ENCODE measurements at places on chromosomes 2 and 18.

DNA sequence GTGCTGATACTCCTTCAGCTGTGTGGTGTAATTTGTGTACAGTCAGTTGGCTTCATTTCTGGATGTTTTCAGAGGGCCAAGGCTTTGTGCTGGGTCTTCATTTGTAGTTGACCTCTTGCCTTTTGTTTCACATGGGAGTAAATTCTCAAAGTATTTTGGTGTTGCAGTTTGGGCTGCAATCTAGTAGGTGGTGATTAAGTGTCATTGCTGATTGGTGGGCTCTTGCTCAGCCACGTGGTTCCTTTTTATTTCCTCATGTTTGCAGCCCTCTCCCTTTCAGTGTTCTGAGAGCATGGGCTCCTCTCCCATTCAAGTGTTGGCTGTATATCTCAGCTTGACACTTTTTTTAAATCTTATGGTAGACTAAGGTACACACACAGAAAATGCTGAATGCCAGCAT lies 96.8 kb downstream of the SNTG2 start:
- DNase-seq = no peak

GRCh38 chr2:157887946-157888345 lies 11.8 kb upstream of the ACVR1 start:
- DNase-seq = no peak

DNA sequence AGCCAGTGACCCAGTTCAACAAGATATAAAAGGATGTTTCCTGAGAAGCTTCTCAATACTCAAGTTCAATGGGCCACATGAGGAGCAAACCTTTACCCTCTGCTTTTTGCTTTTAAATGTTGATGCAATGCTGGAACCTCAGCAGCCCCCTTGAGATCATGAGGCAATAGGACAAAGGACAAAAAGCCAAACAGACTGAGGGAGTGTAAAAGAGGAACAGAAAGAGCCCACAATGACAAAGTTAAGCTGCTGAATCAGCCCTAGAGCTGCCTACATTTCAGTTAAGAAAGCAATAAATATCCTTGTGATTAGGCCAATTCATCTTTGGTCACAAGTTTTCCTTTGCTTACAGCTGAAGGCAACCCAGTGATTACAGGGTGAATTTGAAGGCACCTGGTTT lies 76.9 kb downstream of the MRO start:
- no peak for DNase-seq

DNA sequence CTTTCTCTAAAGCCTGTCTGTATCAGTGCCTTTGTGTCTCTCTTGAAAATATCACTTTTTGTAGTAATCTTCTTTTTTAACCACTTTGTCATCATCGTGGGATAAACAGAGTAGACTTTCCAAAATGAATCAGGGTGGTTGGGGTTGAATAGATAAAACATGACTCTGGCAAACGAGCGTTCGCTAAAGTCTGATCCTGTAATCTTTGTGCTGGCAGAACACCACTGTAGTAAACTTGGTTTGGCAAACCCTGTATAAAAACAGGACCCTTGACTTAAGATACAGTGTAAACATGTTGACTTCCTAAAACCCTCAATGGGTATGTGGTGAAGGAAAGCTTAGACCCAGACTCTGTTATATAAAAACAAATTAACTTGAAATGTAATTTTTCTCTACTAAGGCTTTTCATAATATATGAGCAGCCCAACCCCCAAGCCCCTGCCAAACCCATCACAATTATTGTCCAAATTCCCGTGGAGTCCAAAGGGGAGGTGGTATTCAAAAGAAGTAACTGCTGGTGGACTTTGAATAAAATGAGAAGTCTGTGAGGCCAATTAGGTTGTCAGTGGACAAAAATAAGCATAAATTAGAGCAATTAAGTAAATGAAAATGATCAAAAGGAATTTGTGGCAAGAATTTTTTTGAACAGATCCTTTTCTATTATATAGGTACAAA lies 52.2 kb downstream of the COLEC12 start:
- DNase-seq = no peak

DNA sequence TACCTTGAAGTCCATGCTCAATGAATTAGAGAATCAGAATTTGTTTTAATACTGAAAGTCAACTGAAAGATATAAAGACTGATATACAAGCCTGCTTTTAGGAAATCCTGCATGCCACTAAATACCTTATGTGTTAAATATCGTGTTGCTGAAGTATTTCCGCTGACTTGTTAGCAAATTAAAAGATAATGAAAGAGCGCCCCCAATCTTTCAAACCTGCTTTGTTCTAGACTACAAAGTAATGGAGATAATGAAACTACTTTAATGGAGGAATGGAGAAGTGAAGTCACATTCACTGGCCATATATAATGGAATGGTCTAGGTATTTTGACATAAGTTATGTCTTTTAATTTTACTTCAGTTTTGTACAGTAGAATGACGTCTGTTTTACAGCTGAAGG lies 95.7 kb downstream of the ASXL3 start:
- no peak for DNase-seq

- no peak for DNase-seq
Measured at GRCh38 chr2:170971071-170971470, 42.0 kb downstream of the GORASP2 start.

DNA sequence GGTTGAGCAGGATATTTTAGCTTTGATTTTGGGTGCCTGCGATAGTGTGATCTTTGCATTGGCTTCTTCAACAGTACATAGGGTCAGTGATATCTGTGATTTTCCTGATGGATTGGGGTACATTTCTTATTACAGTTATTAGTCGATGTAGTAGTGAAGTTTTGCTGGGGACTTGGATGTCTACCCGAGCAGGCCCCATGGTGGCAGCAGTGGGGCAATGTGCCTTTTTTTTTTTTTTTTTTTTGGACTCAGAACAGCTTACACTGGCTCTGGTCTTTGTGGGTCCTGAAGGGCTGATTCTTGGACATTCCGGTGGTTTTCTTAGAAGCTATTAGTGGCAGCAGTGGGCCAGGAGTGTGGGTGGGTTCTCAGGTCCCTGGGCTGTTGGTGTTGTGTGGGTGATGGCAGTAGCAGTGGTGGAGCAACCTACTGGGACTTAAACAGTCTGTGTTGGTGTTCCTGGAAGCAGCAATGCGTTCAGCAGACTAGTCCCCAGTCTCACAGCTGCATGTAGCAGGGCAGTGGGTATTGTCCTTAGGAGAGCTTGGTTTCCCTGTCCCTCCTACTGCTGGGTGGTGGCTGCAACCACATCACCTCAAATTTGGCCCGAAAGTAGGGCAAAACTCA lies 53.7 kb upstream of the SLC4A10 start:
- DNase-seq = no peak

DNA sequence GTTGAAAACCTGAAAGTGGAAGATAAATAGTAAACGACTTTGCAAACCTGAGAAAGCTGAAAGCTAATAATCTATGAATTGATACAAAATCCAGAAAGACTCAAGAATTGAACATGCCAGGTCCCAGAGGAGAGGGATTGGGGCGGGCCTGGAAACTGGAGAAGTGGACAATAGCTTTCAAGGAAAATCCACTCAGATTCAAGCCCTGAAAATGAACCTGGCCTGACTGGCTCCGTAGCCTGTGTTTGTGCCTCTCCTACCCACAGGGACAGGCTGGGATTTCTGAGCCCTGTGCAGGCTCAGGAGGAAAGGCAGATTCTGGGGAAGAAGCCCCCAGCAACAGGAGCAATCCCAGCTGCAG lies 274.8 kb upstream of the HS6ST1 start:
- DNase-seq = no peak

GRCh38 chr2:233819884-233820773 lies 34.2 kb downstream of the HJURP start:
- DNase-seq = no peak

GRCh38 chr2:211930331-211930730 lies 608.3 kb downstream of the ERBB4 start:
- DNase-seq = no peak

GRCh38 chr2:9331704-9332103 lies 91.6 kb downstream of the ITGB1BP1 start:
- DNase-seq = no peak

- DNase-seq = no peak
Measured at GRCh38 chr18:49788327-49788898, 24.9 kb downstream of the ACAA2 start.

DNA sequence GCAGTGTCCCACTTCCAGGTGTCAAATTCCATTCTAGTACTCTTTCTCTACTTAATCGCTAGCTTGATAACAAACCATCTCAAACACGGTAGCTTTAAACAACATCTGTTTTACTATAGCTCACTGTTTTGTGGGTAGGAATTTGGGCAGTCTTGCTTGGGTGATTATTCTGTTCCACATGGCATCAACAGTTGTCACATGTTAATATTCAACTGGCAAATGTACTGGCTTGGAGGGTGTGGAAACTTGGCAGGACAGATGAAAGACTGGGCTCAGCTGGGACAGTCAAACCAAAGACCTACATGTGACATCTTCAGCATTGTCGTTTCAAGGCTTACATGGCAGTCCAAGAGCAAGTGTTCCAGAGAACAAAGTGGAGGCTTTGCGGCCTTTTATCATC lies 241.8 kb downstream of the PTH2R start:
- no peak for DNase-seq

GRCh38 chr2:86793752-86794151 lies 3.0 kb upstream of the CD8A start:
- no peak for DNase-seq

Data from esophagus squamous epithelium (tissue), 5 donors.